ENCODE measurements at places on chromosomes 16 and 17.

- DNase-seq, result no peak
These were observed 28.1 kb upstream of the PVALEF start for GRCh38 chr17:81137248-81137647.

- no peak for DNase-seq
These were observed 6.9 kb downstream of the MRM1 start for GRCh38 chr17:36608280-36608679.

- DNase-seq, result no peak
These were observed 9.1 kb upstream of the PHF12 start for GRCh38 chr17:28960256-28961061.

GRCh38 chr17:59456428-59456827 lies 109.0 kb upstream of the DHX40 start:
- no peak for DNase-seq

GRCh38 chr16:2956579-2956956 lies 7.5 kb upstream of the KREMEN2 start:
- no peak for DNase-seq

GRCh38 chr16:89917773-89918452 lies 749 bp upstream of the MC1R start:
- DNase-seq, result peak; percentile 58

GRCh38 chr16:85017151-85017550 lies 5.8 kb upstream of the ZDHHC7 start:
- DNase-seq, result no peak

GRCh38 chr17:48024149-48025039 lies 13.2 kb downstream of the COPZ2 start:
- peak; percentile 17 for DNase-seq

DNA sequence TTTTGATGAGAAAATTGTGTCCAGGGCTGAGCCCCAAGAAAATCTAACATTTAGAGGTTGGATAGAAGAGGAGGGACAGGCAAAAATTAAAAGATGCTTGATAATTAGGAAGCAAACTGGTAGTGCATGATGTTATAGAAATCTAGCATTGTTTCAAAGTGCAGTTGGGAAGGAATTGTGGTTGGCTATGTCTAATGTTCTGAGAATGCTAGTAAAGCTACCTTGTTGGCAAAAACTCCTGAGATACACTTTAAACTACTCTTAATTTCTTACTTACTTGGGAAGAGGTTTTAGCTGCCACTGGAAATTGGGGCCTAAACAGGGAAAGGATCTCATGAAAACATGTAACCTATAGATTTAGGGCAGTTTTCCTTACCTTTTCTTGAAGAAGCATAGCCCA lies 48.3 kb downstream of the MAP2K4 start:
- DNase-seq, result no peak

DNA sequence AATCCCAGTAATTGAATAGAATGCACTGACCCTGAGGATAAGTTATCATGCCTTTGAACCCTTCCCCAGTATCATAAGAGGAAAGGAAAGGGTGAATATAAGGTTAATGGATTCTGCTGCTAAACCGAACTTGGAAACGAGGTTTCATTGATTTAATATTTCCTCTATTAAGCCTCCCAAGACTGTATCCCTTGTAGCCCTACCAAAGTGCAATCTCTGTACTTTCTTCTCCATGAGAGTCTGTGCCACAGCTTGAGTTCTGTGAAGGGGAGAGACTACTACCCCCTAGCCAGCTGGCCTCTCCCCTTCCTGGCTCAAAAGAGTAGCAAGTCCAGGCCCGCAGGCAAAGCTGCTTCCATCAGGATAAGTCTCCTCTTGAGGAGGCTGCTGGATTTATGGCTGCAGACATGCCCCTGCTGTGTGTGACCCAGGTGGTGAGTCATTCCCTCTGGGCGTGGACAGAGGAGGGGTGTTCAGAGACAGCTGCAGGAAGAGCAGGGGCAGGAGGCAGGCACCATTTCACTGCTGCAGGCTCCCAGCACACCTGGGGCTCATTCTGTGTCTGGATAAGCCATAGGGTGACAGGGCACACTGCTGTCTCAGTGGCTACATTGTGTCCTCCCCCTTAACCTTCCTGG lies 58.4 kb downstream of the TOM1L2 start:
- DNase-seq, result no peak

GRCh38 chr16:77856438-77857160 lies 68.2 kb downstream of the VAT1L start:
- no peak for DNase-seq

- no peak for DNase-seq
These were observed 439.5 kb downstream of the WWOX start for GRCh38 chr16:78538919-78539318.

- no peak for DNase-seq
These were observed 15.7 kb downstream of the ALDH3A2 start for GRCh38 chr17:19664136-19664820.

DNA sequence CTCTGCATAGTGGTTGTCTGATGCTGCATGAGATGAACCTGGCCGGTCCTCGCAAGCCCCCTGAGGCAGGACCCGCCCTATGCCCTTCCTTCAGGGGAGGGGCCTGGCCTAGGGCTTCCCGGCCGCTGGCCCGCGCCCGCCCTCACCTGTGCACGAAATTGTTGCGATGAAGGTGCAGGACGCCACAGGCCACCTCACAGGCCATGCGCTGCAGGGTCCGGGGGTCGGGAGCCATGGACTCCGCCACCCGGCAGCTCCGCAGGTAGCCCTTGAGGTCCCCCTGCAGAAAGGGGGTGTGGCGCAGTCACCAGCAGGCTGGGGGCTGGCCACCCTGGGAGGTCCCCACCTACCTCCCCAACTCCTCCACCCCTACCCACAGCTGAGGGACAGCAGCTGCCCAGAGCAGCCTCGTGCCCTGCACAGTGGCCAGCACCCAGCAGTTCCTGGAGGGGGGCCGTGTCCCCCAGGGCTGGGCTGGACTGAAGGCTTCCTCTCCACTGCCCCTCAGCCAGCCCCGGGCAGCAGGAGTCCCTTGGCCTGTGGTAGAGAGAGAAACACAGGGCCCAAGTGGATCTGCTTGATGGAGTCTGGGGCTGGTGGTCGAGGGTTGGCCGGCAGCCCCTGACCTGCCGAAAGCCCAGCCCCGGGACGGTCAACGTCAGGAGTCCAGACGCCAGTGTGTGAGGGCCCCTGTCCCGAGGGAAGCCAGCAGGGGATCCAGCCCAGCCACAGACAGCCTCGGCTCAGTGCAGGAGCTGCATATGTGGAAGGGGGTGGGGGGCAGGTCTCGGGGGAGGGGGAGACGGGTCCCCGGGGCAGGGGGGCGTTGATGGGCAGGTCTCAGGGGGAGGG lies 38.8 kb upstream of the PVALEF start:
- no peak for DNase-seq

DNA sequence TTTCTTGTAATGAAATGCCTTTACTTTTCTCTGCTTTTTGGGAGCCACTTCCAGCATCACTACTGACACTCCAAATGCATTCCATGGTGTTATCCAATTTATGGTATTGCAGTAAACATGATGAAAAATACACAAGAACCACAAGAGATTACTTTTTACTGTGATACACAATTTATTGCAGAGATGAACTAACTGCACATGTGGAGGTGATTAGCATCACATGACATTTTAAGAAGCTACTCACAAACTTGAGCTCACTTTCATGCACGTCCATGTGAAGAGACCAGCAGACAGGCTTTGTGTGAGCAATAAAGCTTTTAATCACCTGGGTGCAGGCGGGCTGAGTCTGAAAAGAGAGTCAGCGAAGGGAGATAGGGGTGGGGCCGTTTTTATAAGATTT lies 780.5 kb upstream of the GOT2 start:
- DNase-seq, result no peak

- no peak for DNase-seq
These were observed 7.2 kb downstream of the OMG start for GRCh38 chr17:31289790-31290189.

DNA sequence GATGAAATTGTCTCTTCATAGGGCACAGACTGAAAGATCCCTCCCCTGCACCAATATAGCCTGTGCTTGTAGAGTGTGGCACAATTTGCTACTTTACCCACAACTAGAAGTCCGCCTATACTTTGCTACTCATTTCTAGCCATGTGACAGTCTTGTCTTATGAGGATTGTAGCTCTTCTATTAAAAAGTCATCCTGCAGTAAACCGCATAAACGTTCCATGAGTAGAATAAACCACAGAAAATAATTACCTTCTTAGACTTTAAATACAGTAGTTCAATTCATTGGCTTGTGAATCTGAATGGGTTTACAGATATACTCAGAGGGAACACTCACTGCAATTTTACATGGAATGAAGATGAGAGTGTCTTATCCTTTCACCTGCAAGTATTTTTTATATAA lies 4.4 kb downstream of the KRT27 start:
- DNase-seq, result no peak

DNA sequence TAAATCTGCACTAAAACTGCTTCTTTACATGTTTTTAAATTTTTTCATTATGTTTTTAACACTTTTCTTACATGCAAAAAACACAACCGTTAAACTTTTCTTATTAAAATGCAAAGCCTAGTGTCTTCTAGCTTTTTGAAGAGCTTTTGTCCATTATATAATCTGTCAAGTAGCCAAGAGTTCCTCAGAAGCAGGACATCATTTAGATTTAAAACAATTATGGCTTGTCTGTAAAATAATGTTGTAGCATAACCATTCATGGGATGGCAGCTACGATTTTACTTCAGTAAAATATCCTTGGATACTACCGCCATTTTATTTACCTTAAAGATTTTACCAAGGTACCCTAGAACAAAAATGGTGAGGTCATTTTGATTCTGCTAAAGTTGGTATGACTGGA lies 2.8 kb downstream of the OMG start:
- no peak for DNase-seq

DNA sequence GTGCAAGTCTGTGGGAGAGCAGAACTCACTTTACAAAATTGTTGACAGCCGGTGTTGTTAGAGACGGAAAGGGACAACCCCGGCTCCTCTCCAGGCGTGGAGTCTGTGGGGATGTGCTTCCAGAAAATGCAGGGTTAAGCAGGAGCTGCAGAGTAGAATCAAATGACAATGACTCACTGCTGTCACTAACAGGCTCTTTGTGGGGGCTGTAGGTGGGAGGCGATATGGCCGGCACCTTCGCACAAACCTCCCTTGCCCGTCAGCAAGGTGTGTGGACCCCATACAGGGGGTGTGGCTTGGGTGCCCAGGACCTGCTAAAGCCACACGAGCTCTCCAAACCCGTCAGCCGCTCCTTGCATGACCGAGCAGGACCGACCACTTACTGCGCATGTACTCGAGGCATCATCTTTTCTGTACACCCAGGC lies 5.8 kb downstream of the PDK2 start:
- no peak for DNase-seq

GRCh38 chr17:82970818-82971590 lies 108.4 kb upstream of the METRNL start:
- DNase-seq, result no peak

- no peak for DNase-seq
These were observed 140.6 kb upstream of the SOX9 start for GRCh38 chr17:71980171-71980570.

DNA sequence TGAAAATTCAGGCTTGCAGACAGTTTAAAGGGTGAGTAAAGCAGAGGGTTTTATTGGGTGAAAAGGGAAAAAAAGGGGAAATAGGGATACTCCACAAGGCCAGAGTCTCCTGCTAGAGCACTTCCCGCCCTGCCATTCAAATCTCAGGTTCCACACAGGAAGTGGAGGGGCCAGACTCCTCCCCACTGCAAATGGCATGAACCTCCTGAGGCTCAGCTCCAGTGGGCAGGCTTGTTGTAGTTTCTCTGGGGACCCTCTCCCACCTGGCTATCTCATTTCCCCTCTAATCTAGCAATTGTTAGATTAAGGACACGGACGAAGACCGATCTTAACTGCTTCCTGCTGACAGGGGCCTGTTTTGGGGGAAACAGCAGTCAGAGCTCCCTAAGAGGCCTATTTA lies 43.4 kb downstream of the TAOK1 start:
- no peak for DNase-seq

GRCh38 chr17:29594519-29595090 lies 1.7 kb downstream of the ANKRD13B start:
- DNase-seq, result no peak

GRCh38 chr17:45243750-45244149 lies 18.1 kb downstream of the SPATA32 start:
- DNase-seq, result no peak

DNA sequence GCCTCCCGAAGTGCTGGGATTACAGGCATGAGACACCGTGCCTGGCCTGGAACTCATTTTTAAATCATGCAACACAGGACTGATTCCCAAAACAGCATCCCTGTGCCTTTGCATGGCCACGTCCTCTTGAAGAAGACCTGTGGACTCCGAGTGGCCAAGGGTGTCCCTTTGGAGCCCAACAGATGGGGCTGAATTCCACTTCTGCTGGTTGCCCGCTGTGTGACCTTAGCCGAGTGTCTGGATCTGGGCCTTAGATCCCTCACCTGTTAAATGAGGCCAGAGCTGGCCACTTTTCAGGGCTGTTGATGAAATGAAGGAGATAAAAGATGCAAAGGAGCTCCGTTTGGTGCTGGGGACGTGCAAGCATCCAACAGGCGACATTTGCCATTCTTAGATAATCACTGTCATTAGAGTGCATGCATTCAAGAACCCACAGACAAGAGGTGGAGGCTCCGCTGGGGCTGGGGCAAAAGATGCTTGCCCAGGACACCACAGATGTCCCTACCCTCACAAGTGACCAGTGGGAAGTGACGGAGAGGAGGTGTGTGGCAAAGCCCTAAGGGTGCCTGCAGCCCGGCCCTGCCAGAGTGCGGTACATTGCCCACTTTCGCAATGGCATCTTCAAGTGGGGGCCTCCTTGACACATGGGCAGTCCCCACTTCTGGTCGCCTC lies 354.1 kb upstream of the TNRC6C start:
- DNase-seq, result no peak

DNA sequence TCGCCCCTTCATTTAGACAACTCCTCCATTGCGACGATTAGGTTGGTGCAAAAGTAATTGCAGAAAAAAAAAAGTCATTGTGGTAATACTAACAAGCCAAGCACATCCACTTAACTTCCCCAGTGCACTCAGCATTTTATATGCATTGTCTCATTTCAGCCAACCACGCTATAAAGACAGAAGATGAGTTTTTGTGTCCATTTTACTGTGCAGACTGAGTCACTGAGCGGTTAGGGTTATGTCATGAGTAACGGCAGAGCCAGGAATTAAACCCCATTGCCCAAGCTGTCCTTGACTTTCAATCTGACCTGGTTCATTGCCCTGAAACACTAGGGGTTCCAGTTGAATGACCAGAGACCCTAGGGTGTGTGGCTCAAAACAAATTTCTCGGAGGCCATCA lies 218.7 kb downstream of the XYLT1 start:
- DNase-seq, result no peak

Data from activated CD8-positive, alpha-beta memory T cell treated with anti-CD3 and anti-CD28 coated beads for 1 hour (primary cell).